ENCODE measurements at places on chromosomes 5 and 9.

GRCh38 chr5:134130239-134130945 lies 15.9 kb downstream of the TCF7 start:
- no peak for DNase-seq

DNA sequence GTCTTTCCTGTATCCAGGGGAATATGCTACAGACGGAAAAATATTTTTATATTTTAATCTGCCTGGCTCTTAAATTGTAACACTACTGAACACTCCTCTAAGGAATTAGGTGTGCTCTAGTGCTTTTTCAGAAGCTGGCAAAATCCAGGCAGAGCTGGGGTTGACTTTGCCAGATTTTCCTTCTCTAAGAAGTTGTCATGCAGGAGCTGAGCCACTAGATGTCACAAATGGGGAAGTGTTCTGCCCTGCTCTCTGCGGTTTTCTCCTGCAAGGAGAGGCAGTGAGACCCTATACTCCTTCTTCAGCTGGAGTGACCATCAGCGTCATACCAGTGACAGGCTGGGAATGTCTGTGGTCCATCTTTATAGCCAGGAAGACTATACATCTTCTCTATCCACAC lies 112.5 kb downstream of the HAPLN1 start:
- no peak for DNase-seq

- DNase-seq: no peak
Observed at GRCh38 chr5:135386096-135386495, 12.9 kb downstream of the MACROH2A1 start.

DNA sequence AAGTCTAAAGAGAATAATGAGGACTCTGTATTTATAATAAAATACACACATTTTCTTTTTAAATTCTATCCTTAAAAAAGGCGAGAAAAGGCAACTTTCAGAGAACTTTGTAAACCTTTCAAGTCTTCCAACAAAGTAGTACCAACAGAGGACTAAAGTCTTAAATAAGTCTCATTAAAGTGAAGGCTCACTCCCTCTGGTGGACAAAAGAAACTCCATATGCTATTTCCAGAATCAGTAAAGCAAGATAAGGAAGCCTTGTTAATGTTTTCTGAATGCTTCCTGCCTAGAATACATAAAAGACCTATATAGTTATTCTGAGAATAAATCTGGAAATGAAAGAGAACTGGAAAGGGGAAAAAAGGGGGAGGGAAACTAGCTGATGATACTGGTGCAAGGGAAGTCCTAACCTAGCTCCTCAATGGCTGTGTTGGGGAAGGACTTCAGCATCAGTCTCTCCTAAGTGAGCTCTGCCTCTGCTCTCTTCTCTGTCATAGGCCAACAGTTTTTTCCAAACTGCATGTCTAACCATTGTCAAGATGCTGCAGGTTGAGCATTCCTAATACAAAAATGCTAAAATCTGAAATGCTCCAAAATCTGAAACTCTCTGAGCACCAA lies 7.2 kb downstream of the HMGCS1 start:
- no peak for DNase-seq

GRCh38 chr5:31671339-31671741 lies 32.4 kb downstream of the PDZD2 start:
- DNase-seq: no peak

DNA sequence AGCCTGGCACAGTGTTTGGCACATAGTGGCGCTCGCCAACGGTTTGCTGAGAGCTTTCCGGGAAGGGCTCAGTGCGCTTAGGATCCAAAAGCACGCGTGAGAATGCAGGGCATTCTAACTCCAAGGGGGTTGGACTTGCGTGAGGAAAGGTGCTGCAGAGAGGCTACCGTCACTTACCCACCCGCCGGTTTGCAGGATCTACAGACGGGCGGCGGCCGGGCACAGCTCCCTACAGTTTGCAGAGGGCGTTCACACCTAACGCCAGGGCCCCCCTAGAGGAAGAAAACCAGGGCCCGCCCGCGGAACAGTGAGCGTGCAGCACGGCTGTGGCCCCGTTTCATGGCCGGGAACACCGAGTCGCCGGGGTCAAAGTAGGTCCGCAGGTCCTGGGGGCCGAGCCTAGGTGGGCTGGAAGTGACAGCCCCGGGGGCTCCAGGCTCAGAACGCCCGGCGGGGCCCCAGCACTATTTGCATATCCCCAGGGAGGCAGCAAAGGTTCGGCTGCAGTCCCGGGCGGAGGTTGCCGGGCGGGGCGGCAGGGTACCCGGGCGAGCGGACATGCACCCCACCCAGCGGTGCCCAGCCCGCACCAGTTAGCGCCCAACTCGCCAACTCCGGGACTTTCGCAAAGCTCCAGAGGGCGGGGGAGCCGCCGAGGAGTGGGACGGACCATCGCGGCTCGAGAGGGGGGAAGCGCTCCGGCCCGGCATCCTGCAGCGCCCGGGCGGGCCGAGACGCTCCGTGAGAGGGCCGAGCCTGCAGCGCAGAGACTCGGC lies 526 bp upstream of the GALNT10 start:
- DNase-seq: peak; percentile 69

- peak; percentile 50 for DNase-seq
Observed at GRCh38 chr5:9545992-9546851, at the start of gene SEMA5A. Gene SEMA5A, minus strand, starts transcription at chr5:9546075. Its CDS starts 166,129 bp downstream, at chr5:9379946.

GRCh38 chr5:172772112-172772906 lies 1.3 kb upstream of the DUSP1 start:
- DNase-seq: peak; percentile 83

DNA sequence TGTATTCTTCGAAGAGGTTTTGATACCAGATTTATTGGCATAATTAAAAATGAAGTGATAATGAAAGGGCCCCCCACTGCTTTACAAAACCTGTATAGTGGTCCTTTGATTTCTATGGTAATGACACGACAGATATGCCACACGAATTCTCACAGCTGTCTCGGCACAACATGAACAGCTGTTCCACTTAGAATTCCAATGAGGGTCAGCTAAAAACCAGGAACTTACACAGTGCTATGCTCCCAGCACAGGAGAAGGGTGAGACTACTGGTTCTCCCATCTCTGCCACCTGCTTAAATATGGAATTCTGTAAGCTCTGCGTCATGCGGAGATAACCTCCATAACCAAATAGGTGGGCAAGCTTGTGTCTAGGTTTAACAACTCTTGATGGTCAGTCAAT lies 183.0 kb upstream of the EFNA5 start:
- no peak for DNase-seq

- no peak for DNase-seq
Observed at GRCh38 chr5:96548905-96549304, 113.3 kb upstream of the CAST start.

Measured in T-helper 22 cell (primary cell).